ENCODE measurements at places on chromosomes 7 and 10. TPM values are rescaled to one million over a fixed set of nuclear protein-coding genes. Genes with fewer than 3 reads are reported as not detected.
A peak's percentile ranks its signal among the peaks of the same experiment; 100 is the strongest.

The WIPF3 gene
- total RNA-seq = 5.9 TPM

The NUDCD3 gene
- 52.9 TPM for total RNA-seq

The NEBL gene
- total RNA-seq = 9.5 TPM

The SHTN1 gene
- total RNA-seq = 6.7 TPM

DNA sequence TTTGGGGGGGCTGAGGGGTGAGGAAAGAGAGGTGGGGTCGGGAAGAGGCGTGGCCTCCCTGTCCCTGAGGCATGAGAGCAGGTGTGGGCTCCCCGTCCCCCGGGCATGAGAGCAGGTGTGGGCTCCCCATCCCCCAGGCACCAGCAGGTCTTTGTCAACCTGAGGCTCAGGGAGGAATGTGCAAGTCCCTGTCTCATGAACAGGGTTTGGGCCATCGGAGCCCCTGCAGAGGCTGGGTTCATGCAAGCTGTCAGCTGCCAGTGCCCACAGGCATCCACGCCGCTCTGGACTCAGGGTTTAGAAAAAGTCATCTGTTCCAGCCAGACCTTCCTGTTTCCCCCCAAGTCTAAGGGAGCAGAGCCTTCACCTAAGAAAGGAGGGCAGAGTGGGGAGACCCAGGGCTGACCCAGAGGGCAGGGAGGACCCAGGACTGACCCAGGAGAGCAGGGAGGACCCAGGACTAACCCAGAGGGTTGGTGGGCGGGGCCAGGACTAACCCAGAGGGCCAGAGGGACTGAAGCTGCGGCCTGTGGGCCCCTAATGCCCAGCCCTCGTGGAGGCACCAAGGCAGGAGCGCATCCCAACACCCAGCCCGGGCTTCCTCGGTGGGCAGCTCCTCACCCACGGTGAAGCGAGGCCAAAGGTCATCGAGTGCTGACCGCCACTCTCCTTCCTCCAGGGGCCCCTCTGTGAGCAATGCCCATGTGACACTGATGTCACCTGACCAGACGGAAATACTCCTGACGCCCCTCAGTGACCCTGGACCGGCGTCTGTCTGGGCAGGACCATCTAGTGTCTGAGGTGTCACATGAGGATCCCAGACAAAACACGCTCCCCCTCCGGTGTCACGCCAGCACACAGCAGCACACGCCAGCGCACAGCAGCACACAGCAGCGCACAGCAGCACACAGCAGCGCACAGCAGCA lies 28.9 kb upstream of the GPR146 start:
- no peak for DNase-seq

GRCh38 chr10:24883176-24883575 lies 69.2 kb downstream of the PRTFDC1 start:
- no peak for DNase-seq

GRCh38 chr7:1579481-1580421 lies 9.9 kb upstream of the PSMG3 start:
- peak; percentile 92 for DNase-seq

- no peak for DNase-seq
These were observed 146.7 kb downstream of the ATE1 start for GRCh38 chr10:121781101-121781500.

DNA sequence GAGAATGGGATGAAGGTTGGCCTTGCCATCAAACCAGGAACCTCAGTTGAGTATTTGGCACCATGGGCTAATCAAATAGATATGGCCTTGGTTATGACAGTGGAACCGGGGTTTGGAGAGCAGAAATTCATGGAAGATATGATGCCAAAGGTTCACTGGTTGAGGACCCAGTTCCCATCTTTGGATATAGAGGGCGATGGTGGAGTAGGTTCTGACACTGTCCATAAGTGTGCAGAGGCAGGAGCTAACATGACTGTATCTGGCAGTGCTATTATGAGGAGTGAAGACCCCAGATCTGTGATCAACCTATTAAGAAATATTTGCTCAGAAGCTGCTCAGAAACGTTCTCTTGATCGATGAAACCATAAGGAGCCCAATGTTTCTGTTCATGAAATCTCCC lies 637 bp downstream of the RPEL1 start:
- DNase-seq = no peak

GRCh38 chr10:20858292-20859124 lies 38.6 kb downstream of the NEBL start:
- peak; percentile 56 for DNase-seq

- DNase-seq = peak; percentile 55
These were observed 6.9 kb downstream of the ITPRIP start for GRCh38 chr10:104331208-104331838.

DNA sequence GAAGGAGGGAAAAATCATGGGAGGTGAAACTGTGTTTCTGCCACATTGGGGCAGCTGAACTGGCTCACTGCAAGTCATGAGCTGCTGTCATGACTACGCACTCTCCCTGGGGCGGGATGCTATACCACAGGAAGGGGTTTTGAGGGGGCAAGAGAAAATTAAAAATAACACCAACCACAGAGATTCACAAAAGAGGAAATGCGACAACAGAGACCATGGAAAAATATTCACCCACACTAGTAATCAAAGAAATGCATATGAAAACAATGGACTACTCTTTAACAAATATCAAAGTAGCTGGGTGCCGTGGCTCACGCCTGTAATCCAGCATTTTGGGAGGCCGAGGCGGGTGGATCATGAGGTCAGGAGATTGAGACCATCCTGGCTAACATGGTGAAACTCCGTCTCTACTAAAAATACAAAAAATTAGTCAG lies 65.2 kb upstream of the TM9SF3 start:
- no peak for DNase-seq

DNA sequence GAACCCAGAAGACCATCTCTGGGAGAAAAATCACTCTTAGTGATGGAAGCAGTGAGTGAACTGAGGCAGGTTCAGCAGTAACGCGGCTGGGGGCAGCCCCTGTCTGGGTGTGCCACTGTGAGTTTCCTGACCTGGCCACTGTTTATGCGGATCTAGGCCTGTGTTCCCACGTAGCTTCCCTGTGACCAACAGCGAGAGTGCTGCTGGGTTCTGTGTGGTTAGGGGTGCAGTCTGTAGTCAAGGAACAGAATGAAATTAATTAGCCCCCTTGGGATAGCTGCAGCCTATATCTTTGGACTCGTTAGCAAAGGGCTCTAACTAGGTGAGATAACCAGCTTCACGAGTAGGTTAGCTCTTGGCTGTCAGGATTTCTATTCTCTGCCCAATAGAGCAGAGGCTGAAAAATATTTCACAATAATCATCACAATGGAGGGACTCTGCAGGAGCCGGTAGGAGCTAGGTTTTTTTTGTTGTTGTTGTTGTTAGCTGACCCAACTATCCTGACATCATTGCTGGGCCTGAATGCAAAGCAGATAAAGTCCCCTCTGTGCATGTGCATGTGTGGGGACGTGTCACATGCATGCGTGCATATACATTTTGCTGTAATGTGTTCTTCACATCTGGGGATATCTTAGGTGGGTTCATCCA lies 164.9 kb downstream of the TMEM178B start:
- DNase-seq = peak; percentile 31

GRCh38 chr10:104268405-104268712 lies 625 bp upstream of the GSTO2 start:
- DNase-seq = no peak

DNA sequence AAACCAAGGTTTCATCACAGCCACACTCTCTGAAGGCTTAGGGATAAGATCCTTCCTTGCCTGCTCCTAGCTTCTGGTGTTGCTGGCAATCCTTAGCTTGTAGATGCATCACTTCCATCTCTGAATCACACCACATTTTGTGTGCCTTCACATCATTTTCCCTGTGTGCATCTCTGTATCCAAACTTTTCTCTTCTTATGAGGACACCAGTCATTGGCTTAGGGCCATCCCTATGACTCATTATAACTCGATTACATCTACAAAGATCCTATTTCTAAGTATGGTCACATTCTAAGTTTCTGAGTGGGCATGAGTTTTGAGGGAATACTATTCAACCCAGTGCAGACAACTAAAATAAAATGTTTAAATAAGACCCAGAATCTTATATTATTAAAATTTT lies 121.7 kb downstream of the C7orf25 start:
- DNase-seq = no peak

DNA sequence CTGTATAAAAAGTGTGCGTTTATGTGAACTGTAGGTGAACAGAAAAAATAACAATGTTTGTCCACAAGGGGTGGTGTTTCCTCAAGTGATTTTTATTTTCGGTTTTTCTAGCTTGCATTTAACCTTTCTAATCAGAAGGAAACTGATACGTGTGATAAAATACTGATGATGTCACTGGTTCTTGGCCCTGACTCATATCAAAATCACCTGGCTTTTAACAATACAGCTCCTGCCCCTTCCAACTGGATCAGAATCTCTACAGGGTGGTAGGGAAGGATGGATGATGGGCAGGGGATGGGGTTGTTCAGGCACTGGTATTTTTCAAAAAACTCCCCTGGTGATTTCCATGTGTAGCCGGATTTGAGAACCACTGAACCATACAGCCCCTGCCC lies 10.9 kb downstream of the NPFFR1 start:
- DNase-seq = no peak

GRCh38 chr10:12768156-12769100 lies 233.1 kb downstream of the CCDC3 start:
- peak; percentile 77 for DNase-seq

- DNase-seq = no peak
These were observed 192.6 kb upstream of the CXCL12 start for GRCh38 chr10:44577533-44577932.

- DNase-seq = peak; percentile 97
These were observed 51.3 kb upstream of the GPR26 start for GRCh38 chr10:123614888-123615287.

- no peak for DNase-seq
These were observed 27.8 kb downstream of the GSDME start for GRCh38 chr7:24729365-24730017.

All from GM23338 (cell line).